ENCODE measurements at places on chromosomes 3 and 15.
A peak's percentile ranks its signal among the peaks of the same experiment; 100 is the strongest.

DNA sequence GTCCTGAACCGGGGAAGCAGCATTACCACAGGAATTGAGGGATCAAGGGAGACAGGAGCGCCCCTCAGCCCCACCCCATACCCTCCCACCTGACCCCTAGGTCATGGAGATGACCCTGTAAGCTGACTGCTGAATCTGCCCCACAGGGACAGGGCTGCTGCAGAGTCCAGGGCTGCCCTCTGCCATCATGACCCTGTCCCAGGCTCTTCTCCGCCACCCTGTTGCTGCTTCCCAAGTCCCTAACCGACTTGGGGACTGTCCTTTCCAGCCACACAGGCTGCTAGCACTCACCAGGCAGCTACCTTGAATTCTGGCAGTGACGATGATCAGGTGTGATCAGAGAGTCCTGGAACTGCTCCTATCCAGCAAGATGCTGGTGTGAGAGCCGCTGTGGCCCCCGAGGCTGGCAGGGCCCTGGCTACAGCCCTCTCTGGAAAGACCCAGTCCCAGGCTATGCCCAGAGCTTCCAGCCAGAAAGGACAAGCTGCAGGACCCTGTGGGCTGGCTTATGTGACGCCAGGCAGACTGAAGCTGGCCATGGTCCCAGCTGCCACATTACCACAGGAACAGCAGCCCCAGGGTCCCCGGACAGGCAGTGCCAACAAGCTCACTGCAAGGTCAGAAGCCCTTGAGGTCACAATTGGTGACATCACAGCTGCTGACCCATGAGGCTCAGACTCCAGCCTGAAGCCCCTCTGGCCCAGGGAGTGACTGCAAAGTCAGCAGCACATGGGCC is at the start of gene C3orf22:
Gene C3orf22, minus strand, starts transcription at position 597 of the 736 bp plus-strand sequence. CDS start 5,542 bp downstream, outside the sequence.
- DNase-seq: no peak

- DNase-seq: no peak
These were observed 460.7 kb upstream of the CNTN3 start for GRCh38 chr3:75075158-75075557.

DNA sequence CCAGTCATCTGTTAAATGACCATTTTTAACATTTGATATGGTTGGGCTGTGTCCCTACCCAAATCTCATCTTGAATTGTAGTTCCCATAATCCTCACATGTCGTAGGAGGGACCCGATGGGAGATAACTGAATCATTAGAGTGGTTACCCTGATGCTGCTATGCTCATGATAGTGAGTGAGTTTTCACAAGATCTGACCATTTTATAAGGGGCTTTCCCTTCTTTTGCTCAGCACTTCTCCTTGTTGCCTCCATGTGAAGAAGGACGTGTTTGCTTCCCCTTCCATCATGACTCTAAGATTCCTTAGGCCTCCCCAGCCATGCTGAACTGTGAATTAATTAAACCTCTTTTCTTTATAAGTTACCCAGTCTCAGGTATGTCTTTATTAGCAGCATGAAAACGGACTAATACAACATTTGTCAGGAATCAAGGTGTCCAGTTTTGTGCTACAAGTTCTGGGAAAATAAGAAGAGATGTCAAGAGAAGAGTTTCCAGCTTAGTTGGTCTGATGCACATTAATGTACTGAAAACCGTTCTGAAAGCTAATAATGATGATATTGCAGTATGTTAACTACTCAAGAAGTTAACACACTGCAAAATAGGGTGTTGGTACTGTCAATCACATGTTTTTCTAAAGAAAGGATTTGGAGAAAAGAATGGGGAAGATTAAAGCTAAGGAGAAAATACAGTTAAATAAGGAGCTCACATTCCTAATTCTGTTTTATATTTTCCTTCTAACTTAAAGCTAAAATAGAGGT is 67.9 kb downstream of the ATP8B4 start:
- no peak for DNase-seq

- DNase-seq: no peak
These were observed 24.9 kb downstream of the POMGNT2 start for GRCh38 chr3:43080726-43081568.

DNA sequence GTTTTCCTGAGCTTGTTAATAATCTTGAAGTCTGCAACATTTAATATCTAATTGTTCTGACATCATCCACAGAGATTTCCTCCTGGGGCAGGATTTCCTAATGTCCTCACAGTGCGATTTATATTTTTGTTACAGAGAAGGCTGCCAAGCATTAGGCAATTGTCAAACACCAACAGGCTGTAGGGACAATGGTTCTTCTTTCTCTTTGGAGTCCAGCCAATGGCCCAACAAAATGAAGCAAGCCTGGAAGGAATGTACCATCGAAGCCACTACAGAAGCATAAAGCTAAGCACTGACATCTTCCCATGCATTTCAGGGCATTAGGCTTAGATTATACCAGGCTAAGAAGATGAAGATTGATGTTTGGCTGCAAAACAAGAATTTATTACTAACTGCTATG is 173.0 kb upstream of the FRMD4B start:
- no peak for DNase-seq

GRCh38 chr15:84818261-84819131 is 1.3 kb downstream of the ALPK3 start:
- DNase-seq: no peak

GRCh38 chr3:114974387-114974786 is 172.7 kb downstream of the ZBTB20 start:
- peak; percentile 46 for DNase-seq

- DNase-seq: no peak
These were observed 41.9 kb downstream of the SCAP start for GRCh38 chr3:47433796-47434195.

GRCh38 chr3:100024520-100025303 is 89.6 kb downstream of the FILIP1L start:
- no peak for DNase-seq

GRCh38 chr3:144989807-144990206 is 1018.2 kb downstream of the DIPK2A start:
- DNase-seq: peak; percentile 31

DNA sequence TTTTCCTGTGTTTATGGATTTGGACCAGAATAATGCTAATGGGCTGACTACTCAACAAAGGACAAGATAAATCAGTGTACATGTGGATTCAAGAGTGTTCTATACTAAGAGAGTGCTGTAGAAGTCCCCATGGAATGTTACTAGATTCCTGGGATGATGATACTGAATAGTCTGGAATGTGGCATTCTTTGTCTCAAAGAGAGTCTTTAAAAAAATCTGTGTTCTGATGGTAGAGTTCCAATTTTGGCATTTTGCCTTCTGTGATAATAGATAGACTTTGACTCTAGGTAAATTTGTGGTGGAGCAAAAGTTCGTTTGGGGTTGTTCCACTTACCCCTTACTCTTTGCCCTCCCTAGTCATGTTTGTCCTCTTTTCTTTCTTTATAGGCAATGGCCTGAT is 43.7 kb downstream of the NMD3 start:
- no peak for DNase-seq

GRCh38 chr3:17820275-17820674 is 77.8 kb upstream of the TBC1D5 start:
- no peak for DNase-seq

DNA sequence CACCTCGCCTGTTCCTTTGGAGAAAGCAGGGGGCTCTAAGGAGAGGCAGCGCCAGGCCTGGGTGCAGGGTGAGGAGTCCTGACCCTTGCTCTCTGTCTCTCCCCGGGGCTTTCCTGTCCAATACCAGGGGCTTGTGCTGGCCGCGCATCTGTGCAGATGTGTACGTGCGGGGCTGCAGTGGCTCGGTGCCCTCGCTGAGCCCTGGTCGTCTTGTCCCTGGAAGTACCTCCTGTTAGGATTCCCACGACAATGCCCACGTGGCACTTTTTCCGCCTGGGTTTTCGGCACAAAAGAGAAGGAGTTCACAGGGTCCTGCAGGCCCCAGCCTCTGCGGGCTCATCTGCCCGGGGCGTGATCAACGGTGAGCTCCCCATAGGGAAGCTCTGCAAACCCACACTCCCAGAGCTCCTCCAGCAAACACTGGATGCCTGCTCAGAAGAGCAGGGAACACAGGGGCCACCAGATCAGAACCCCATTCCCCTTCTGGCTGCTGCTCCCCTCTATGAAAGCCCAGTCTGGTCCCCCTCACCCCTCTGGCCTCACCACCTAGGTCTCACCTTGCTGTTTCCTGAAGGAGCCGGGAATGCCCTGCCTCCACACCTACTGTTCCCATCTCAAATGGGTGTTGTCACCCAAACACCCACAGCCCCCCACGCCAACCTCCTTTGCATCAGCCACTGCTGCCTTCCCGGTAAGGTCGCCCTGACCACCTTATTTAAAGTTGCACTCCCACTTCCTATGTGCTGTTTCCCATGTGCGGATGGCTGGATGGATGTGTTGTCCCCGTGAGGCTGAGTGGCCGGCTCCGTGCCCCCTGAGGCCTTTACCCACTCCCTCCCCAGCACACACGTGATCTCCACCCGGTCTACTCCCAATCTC is 62.6 kb upstream of the PRR20G start:
- no peak for DNase-seq

DNA sequence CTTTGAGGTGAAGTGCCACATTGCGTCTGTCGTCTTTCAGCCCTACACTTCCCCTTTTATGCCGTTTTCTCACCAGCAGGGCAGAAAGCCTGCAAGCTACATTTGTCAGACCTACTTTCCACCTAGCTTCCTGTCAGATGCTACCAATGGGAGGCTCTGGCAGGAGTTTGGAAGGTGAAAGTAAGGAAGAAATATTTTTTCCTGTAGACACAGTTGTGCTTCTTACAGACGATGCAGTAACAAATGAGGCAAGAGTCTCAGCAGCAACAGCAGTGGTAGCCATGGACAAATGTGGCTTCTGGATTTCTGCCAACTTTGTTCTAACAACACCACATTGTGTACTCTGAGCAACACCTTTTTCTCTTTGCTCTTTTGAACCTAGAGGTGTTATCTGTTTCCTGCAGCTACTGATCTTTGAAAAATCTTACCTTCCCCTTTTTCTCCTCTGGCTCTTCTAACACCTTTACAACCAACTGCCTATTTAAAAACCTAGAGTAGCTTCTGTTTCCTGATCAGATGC is 70.6 kb upstream of the STT3B start:
- peak; percentile 74 for DNase-seq

DNA sequence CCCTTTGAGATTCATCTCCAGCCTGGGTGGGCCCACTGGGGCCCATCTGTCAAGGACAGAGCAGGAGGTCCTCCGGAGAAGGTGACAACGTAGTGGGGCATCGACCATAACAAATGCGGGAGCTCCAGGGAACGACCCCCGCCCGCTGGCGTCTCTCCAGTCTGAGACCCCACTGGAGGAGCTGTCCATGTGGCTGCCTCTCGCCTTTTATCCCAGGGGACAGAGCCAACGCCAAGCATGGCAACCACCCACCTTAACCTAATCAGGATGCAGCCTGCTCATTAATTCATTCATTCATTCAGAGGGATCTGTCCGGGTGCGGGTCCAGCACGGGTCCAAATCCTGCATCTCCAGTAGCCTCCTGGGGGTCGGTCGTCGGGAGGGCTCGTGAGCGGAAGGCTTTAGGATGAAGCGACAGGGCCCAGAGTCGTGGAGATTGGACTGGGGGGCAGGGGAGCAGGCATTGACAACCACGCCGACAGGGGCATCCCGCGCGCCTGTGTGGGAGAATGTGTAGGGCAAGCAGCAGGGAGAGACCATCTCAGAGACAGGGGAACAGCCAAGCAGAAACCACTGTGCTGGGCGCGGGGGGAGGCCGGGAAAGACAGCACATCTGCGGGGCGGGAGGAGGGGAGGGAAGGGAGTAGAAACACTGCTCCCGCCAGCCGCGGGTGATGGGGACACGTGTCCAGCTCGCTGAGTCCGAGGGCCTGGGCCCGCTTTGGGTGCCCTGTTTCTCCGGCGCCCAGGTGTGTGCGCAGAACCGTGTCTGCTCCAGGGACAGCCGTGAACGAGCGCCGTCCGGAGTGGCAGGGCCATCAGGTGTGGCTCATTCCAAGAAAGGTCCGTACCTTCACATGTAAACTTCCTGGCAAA is 1.9 kb downstream of the PIGZ start:
- no peak for DNase-seq

GRCh38 chr15:65377976-65378366 is at the start of gene IGDCC3:
IGDCC3 (minus strand) TSS chr15:65378002; CDS start chr15:65377788, 214 bp downstream.
- no peak for DNase-seq

DNA sequence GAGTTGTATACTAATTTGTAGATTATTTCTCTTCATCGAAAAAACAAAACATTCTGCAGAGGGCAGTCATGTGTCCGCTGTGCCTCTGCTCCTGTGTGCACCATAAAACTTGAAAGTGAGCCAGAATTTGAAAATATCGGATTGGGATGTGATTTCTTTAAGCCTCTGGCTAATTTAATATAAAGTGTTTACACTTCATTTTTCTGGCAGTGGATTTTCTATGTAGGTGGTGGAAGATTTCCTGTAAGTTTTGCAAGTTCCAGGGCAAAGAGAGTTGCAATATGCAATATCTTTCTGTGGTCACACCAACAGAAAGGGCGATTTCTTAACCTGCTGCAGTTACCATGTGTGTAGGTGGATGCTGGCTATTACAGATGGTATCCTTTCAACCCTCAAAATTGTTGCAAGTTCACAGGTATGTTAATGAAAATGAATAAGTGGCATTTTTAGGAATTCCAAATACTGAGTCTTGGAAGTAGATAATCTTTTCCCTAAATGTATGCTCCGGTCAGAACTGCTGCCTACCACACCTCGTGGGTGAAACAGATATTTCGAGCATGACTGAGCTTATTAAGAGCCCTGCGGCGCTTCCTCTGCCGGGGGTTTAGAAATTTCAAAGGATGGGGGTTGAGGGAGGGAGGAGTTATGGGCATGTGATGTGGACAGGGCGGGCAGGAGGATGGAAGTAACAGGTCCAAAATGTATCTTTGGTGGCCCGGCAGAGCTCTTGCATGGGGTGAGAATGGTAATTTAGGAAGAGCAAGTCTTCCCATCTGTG is 134.0 kb downstream of the PGPEP1L start:
- peak; percentile 46 for DNase-seq

GRCh38 chr3:107825556-107825955 is 265.3 kb downstream of the CD47 start:
- no peak for DNase-seq

- no peak for DNase-seq
These were observed 17.5 kb downstream of the RGMA start for GRCh38 chr15:93071469-93071936.

Measured in OCI-M1 (cell line).